Stimulated activated CD4-positive, alpha-beta T cell treated with anti-CD3 and anti-CD28 coated beads, Interleukin-1b, Interleukin-23, amount 100 ng/mL, for 24 hours (primary cell): ENCODE measurements at places on chromosomes 6 and 20.

- no peak for DNase-seq
Measured at GRCh38 chr6:55836945-55837344, 38.4 kb downstream of the BMP5 start.

GRCh38 chr6:19599796-19600464 lies 237.2 kb upstream of the ID4 start:
- DNase-seq, result no peak

GRCh38 chr6:140897349-140897748 lies 1235.4 kb upstream of the GJE1 start:
- DNase-seq, result no peak

GRCh38 chr6:100447900-100448748 lies 16.6 kb downstream of the SIM1 start:
- DNase-seq, result no peak

GRCh38 chr6:139154881-139155547 lies 20.1 kb downstream of the HECA start:
- no peak for DNase-seq

- DNase-seq, result no peak
Measured at GRCh38 chr6:74439123-74439811, 743.3 kb downstream of the CD109 start.

DNA sequence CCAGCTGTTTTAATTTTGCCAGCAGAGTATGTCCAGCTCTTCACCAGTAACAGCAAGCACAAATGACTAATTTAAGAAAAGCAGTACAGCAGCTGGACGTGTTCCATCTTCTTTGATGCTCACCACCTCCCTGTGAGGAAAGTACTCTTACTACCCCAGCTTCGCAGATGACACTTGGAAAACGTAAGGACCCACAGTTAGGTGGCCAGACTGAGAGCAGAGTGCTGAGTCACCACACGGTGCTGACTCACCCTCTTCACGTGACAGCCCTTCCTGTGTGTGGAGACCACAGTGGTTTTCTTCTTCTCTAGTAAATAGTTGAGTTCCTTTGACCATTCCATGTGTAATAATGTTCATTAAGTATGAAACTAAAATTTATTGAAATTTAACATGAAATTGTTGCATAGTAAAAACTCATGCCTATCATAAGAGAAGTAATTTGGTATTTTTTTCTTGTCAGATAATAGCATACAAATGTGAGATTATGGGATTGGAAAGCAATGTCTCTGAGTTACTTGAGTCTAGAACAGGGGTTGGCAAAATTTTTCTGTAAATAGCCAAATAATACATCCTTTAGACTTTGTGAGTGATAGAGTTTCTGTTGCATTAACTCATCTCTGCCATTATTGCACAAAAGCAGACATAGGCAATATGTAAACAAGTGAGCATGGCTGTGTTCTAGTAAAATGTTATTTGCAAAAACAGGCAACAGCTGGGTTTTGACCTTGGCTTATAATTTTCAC lies 76.6 kb downstream of the SLX4IP start:
- DNase-seq, result peak; percentile 17

DNA sequence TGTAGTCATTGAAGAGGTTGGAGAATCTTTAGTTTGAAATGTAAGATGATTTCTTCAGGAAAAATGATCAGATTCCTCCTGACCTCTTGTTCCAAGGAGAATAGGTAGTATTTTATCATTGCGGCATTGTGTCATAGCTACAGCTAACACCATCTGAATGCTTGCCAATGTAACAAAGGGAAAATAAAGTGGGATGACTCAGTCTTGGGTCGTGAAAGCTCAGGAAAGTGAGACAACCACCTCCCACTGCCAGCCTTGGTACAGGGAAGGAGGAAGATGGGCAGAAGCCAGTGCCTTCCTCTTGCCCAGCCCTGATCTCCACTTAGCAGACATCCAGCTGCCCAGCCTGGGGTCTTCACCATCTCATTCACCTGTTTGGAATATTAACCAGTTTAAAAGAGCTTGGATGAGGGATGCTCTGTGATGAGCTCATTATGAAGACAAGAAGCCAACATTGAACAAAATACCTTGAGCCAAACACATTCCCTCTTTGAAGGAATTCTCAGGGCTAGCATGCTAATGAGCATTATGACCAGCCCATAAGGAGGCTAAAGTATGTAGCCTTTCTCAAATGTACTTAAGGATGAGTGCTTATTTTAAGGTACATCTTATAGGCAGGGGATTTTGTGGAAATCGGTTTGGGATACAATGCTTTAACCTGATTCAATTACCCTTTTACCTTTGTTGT lies 40.0 kb upstream of the APCDD1L start:
- DNase-seq, result no peak

GRCh38 chr6:158860279-158860865 lies 41.2 kb upstream of the EZR start:
- DNase-seq, result no peak

DNA sequence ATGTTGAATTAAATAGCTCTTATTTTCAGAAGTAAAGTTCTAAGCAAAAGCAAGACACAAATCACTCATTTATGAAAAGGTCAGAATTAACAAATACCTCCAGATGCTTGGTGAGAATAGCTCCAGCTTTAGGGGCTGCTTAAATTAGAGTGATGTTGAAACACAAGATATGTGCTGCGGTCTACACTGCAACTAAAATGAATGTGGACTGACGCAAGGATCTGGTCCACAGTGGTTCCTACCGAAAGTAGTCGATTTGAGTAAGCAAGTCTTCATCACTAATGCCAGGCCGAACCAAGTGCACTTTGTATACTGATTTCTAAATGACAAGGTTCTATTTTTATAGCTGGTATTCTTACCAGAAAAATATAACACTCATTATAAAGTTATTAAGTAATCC lies 96.3 kb downstream of the PRDM1 start:
- no peak for DNase-seq
